ENCODE measurements at places on chromosomes 7 and 10.

GRCh38 chr10:63896992-63897391 is 375.8 kb downstream of the REEP3 start:
- no peak for DNase-seq

DNA sequence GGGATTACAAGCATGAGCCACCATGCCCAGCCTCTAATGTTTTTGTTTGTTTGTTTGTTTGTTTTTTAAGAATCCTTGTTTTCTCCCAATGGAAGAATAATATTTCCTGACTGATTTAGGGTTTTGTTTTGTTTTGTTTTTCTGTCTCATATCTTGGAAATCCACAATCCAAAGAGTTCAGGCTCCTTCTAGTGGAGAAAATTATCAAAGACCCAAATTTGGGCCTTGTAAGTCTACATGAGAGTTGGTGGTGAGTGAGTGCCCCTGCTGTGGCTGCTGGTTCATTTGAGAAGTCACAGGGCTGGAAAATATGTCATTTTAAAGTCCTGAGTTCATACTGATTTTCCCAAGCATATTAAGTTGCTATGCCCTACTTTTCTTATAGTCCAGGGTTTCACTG is 33.5 kb upstream of the KLHL7 start:
- no peak for DNase-seq

DNA sequence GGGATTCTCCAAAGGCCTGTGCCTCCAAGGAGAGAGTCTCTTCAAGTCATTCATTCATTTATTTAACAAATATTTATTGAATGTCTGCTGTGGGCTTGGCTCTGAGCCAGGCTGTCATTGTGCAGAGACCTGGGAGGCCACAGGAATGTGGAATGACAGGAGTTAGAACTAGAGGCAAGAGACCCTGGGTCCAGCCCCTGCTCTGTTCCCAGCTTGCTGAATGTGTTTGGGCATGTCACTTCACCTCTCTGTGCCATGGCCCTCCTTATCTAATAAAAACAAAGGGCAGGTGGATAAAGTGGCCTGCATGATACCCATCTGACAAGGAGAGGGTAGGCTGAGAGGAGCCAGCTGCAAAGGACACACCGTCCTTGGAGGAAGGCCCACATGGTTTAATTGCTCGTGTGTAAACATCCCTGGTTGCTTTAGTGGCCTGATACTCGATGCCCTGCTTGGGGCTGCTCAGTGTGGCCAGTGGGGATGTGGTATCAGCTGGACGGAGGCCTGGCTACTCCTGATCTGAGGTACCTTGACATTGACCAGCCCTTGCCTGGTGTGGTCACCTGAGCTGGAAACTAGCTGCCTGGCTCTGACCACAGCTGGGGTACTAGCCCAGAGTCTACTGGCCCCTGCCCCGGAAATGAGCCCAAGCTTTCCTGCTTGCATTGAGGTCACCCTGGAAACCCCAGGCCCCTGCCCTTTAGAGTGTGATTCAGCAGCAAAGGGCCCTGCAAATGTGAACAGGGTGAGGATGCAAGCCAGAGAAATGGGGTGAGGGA is 116.2 kb downstream of the CDH23 start:
- no peak for DNase-seq

DNA sequence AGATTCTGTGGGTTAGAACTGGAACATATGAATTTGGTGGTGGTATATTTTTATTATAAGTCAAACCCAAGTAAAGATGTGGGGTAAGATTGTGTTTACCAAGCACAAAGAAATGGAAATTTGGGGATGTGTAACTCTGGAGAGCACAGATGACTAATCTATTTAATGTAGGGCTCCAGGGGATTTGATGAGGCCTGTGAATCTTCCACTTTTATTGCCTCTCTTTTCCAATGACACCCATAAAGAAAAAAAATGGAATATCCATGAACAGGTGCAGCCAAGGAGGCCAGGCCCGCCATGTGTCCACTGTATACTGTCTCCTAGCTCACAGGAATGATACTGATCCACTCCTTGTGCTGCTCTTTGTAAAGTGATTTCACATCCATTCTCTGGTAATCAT is 2.8 kb downstream of the SRGN start:
- no peak for DNase-seq

DNA sequence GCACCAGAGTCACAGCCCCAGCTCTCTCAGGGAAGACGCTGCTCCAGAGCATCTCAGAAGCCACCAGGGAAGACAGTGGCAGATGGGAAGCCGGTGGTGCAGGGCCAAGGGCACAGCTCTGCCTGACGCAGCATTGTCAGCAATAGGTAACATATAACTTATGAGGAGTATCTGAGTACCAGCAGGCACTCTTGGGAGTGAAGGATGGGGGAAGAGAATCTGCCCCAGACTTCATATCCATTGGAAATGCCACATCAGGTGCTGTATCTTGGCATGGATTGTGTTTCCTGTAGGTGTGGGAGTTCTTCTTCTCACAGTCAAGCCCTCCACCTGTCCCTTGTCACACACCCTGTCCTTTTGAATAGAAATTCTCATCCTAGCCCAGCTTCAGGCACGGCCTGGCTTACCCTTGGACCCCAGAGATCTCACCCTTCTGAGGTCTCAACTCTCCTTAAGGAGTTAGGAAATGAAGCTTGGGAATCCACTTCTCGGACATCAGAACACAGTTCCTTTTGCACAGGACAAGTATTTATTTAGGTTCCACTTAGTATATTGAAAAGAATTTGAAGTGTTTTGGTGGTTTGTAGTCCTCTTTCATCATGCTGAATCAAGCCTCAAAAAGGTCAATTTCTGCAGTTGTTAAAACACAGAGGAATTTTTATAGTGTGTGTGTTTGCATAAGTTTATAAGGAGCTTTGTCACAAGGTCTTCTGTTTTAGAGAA is 9.9 kb downstream of the EPDR1 start:
- no peak for DNase-seq

DNA sequence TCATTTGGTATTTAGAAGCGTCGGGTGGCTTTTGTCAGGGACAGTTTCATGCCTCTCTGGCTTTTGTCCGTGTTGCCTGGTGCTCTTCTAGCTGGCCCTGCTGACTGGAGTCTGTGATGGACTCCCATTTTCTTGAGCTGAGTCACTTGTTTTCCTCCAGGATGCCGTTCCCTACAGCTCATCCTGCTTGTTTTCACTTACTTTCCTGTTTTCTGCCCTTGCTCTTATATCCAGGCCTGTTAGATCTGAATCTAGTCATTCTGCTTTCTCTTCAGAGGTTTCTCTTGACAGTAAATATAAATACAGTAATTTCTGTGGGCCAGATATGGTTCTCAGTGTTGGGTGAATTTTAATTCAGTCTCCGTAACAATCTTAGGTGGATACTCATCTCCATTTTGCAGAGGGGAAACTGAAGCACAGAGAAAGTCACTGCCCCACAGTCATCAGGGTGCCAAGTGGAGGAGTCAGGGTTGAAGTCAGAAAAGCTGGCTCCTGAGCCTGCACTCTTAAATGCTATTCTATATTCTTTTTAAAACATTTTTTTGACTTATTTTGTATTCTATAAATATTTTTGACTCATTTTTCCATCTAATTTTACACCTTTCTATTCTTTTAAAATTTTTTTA is 85.4 kb downstream of the CCNY start:
- DNase-seq, result no peak

DNA sequence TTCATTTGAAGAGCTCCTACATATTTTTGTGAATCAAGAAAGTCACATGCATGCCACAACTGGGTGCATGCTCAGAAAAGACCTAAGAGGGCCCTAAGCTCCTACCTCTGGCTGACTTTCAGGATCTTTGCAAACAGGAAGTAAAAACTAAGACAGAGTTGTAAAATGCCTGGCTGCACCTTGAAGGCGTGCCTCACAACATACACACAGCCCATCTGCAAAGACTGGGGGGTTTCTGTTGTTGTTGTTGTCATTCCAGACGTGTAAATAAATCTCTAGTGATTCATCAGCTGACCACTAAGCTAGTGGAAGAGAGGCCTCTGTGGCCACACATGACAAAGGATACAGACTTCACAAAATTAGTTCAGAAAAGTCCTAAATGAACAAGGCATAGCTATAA is 31.8 kb downstream of the SMURF1 start:
- DNase-seq, result no peak

DNA sequence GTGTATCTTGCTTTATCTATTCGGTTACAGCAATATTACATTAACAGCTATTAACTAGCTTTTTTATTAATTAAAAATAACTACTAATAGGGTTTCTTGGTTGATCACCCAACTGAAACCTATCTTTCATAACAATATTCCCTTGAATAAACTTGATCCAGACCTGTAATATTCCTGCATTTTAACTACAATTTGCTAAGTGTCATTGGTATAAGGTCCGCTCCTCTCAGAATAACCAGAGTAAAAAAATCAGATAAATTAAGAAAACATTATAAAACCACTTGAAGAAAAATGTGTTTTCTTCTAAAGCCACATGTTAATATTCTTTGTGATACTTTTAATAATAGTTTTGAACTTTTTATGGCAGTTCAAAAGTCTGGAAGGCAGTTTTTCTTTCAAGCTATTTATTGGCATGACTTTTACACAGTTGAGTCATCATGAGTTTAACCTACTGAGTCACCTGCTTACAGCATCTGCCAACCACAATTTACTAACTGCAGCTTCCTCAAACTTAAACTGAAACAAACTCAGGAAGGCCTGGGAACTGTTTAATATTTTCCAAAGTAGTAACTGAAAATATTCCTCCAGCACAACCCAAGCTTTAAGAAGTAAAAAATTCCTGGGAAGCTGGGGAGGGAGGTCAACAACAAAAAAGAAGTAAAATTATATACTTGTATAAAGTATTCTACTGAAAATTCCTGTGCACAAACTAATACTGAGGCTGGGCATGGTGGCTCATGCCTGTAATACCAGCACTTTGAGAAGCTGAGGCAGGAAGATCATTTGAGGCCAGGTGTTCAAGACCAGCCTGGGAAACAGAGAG is 103.2 kb downstream of the NRBF2 start:
- DNase-seq, result no peak

- DNase-seq, result no peak
Measured at GRCh38 chr7:26441002-26441521, 149.4 kb downstream of the SNX10 start.

DNA sequence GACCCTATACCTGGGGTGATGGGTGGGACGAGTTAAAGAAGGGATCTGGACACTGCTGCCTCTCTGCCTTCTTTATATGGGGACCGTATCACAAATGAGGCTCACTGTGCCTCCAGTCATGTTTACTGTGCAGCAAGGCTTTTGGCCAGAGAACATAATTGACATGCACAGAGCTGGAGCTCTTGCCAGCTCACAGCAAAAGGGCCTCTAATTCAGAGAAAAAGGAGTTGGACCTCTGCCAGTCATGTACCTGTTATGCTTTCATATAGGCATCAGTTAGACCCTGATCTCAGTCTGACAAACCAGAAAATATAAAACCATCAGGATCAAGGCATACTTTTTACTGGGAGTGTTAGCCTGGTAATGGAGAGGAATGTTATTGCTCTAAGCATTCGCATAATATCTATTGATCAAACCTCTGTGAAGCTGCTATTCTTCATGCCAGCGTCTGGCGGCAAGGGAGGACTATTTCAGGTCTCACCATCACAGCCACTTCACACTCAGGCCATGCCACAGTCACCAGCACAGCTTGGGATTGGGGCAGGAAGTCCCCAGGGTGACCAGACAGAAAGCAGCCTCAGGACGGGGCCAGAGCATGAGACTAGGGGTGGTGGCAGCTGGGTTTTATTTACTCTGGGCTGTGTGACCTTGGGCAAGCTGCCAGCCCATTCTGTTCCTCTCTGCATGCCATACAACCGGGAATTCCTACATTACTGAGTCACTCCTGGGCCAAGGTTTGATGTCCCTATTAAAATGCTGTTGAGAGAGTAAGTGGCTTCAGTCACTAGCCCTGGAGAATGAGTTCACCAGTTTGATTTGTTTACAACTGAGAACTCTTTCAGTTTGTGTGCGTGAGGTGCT is 90.1 kb downstream of the NPSR1 start:
- no peak for DNase-seq

DNA sequence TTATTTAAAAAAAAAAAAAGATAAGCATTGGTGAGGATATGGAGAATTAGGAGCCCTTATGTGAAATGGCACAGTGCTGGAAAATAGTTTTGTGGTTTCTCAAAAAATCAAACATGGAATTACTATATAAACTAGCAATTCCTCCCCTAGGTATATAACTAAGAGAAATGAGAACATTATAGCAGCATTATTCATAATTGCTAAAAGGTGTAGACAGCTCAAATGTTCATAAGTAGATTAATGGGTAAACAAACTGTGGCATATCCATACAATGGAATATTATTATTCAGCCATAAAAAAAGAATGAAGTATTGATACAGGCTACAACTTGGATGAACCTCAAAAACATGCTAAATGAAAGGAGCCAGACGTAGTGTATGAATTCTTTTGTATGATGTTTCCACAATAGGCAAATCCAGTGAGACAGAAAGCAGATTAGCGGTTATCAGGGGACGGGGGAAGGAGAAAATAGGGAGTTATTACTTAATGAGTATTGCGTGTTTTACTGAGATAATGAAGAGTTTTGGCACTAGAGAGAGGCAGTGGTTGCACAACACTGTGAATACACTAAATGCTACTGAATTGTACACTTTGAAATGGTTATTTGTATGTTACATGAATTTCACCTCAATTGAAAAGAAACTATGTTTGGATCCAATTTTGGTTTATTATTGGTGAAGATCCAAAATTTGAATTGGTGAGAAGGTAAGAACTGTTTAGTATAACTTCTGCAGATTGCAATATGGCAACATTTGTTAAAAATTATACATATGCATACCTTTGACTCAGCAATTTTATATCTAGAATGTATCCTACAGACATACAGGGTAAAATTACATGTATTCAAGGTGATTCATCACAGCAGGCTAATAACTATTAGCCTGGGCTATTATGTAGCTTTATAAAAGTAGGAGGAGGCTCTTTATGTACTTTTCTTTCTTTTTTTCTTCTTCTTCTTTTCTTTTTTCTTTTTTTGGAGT is 69.7 kb downstream of the VCL start:
- DNase-seq, result no peak

DNA sequence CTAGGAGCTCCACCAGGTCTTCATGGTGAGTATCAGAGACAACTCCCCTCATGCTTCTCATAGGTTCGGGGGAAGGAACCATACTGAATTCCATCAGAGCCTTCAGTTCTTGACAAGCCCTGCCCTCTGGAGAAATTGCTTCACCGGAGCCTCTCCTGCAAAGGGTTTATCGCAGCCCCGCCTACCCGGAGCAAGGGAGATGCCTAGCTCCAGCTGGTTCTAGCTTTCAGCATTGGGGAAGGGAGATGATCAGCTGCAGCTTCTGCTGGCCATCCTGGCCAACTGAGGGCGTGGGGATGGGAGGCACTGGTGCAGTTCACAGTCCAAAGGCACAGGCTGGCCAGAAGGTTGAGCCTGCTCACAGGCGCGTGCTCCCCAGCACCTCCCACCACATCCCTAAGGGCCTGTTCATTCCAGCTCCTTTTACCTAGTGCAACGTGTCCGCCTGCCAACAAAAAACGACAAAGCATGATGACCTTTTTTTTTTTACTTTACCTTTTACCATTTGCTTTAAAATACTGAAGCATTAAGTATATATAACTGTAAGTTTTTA is 31.2 kb downstream of the LANCL2 start:
- DNase-seq, result no peak

GRCh38 chr7:128985660-128986059 is 47.9 kb downstream of the IRF5 start:
- DNase-seq, result no peak

Measured in T-helper 9 cell (primary cell).